HS-27A (cell line): ENCODE measurements at places on chromosomes 4 and X.

DNA sequence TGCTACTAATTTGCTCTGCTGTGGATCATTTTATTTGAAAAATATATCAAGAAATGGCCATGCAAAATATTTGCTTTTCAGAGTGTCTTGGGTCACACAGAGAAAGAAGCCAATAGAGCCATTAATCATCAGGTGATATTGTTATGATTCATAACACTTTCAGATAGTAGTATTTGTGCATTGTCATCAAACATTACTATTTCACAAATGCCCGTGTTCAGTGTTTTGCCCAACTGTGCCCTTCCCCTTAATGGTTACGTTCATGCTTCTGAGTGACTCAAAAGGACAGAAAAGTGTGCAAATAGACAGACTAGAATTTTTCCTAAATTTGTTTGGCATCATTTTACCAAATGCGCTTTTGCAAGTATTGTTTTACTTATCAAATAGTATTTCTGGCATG is 46.5 kb downstream of the PHOX2B start:
- DNase-seq, result no peak

- no peak for DNase-seq
Measured at GRCh38 chr4:107444-108429, 16.6 kb upstream of the ZNF718 start.

- DNase-seq, result no peak
Measured at GRCh38 chr4:152997288-152997687, 61.2 kb downstream of the FHDC1 start.

DNA sequence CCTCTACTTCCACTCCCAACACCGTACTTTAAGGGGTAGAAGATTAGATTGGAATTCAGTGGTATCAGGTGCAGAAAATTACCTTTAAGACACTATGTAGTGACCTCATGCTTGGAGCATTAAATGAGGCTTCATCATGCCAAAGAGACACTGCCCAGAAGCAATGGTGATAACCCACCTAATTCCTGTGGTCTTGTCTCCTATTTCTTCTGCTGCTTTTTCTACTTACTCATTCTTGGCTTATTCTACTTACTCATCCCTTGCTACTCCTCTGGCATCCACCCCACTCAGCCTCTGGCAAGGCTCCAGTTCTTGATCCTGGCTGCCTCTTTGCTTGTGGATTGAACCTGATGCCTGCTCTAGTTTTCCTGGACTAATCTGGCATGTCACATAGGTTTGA is 62.3 kb upstream of the ADAMTS3 start:
- peak; percentile 79 for DNase-seq

DNA sequence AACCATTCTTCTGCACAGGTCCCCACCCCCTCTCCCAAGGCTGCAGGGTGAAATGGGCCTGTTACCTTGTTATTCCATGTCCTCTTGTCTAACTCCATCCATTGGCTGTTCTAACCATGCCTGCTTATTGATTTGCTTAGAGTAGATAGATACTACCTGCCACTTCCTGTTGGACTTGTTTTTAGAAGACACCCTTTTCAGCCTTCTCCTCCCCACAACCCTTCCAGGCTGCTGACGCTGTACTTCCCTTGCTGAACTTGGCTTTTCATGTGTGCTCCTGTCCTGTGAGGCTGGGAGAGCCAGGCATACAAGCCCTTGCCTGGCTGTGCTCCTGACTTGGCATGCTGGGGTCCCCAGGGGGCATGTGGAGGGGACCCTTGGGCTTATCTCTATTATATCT is 81.9 kb downstream of the AASDH start:
- DNase-seq, result no peak

- DNase-seq, result no peak
Measured at GRCh38 chr4:16661813-16662212, 236.6 kb downstream of the LDB2 start.

GRCh38 chrX:85213792-85214530 is 29.6 kb downstream of the SATL1 start:
- no peak for DNase-seq

GRCh38 chr4:123987408-123987807 is 590.8 kb downstream of the SPRY1 start:
- DNase-seq, result no peak

GRCh38 chr4:55012363-55013230 is 112.8 kb downstream of the KDR start:
- no peak for DNase-seq

GRCh38 chrX:108275732-108276131 is 162.5 kb downstream of the COL4A6 start:
- no peak for DNase-seq

DNA sequence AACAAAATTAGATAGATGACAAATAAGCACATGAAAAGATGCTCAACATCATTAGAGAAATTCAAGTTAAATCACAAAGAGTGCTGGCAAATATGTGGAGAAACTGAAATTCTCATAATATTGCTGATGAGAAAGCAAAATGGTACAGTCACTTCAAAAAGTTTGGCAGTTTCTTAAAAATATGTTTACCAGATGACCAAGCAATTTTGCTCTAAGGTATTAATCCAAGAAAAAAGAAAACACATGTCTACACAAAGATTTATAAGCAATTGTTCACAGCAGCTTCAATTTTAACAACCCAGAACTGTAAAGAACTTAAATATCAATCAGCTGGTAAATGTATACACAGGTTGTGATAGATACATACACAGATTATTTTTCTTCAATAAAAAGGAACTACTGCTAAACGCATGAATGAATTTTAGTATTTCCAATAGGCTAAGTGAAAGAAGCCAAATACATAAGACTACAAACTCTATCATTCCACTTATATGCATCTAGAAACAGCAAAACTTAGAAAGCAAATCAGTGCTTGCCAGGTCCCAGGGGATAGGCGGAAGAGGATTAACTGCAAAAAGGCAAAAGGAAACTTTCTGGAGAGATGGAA is 11.7 kb downstream of the OTUD4 start:
- no peak for DNase-seq

DNA sequence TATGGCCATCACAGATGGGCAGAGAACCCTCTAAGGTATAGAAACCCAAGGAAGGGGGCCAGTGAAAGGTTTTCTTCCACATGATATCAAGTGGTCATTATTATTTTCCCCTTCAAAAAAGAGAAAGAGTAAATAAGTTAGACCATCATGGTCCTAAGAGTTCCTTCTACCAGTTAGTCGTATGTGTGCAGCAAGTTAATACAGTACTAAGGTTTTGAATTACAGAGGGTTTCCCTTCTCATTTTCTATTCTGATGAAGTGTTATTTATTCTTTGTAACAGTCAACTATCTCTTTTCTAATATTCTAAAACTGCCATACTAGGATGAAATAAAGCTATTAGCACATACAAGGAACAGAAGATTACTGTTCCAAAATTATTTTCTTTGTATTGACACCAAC is 94.4 kb downstream of the TMEM144 start:
- no peak for DNase-seq

DNA sequence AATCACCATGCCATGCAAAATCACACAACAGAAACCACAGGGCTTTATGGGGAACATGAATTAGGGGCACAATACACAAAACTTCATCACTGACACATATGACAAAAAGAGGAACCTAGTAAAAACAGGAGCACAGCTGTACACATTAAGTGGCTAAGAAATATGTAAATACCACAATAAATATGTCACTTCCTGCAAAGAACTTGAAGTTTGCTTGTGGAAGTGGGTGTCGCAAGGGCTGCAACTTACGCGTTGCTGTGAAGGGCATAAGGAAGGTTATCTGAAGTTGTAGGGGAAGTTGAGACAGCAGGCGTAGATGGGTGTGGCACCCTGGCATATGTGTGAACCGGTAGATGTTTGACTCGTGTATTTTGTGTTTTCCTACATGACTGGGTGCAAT is 42.4 kb downstream of the CLCN4 start:
- no peak for DNase-seq

DNA sequence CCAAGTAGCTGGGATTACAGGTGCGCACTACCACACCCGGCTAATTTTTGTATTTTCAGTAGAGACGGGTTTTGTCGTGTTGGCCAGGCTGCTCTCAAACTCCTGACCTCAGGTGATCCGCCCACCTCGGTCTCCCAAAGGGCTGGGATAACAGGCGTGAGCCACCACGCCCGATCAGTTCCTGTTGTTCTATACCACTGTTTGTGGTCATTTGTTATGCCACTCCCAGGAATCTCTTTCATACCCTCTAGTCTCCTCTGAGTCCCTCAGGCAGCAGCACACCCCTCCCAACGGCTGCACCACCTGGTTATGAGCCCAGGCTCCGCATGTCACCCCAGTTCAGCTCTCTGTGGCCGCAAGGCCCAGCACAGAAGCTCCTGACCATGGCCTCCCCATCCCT is 17.5 kb upstream of the CD99 start:
- no peak for DNase-seq

DNA sequence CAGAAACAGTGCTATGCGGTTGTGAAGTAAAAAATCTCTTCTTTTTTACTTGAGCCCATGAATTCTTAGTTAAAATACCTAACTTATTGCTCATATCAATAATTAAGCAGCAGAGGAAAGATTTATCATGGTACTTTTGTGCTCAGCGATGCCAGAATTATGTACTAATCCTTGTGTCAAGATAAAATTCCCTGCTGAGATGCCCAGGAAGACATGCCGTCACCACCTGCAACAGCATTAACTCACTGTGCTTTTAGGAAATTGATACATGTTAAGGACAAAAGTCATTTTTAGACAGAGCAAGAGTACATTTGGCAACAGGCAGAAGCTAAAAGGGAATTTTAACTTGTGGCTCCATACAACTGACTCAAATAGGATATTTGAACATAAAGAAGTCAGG is 138.9 kb downstream of the NPNT start:
- DNase-seq, result no peak

GRCh38 chr4:70197842-70198241 is 2.3 kb downstream of the ODAM start:
- no peak for DNase-seq

DNA sequence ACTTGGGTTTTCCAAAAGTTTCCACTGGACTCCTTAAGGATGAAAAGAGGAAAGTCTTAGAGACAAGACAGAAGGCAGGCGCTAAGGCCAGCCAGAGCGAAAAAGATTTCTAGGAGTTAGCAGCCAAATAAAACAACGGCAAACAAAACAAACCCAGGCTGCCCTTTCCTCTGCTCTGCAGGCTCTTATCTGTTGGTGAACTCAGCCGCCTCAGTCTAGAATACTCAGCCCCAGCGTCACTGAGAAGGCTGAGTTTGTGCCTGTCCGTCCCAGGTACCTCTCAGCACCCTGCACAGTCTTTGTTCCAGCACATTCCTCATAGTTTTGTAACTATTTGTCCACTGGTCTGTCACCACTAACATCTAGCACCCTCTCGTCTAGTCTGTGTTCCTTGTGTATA is 75.6 kb upstream of the FAM9C start:
- DNase-seq, result no peak

DNA sequence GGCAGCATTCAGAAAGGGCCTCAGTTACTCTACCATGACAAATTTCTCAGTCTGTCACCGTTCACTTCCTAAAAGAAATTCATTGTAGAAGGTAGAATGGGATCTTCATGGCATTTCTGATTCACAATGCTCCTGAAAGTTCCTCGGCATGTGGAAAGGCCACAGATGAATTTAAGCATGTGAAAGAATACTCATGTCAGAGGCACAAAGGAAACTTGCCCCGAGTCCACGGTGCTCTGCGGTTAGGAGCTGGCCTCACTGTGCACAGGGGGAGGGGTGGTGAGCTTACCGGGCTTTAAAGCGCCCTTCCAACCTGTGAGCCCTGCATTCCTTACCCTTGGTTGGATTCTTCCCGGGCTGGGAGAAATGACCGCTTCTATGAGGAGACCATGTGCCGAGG is 9.3 kb downstream of the TKTL1 start:
- DNase-seq, result no peak

GRCh38 chrX:118215346-118215745 is 98.7 kb upstream of the KLHL13 start:
- DNase-seq, result no peak

- peak; percentile 31 for DNase-seq
Measured at GRCh38 chr4:67288964-67289363, 256.3 kb downstream of the CENPC start.

GRCh38 chr4:15457406-15458201 is 12.1 kb upstream of the CC2D2A start:
- no peak for DNase-seq

- DNase-seq, result no peak
Measured at GRCh38 chrX:18887177-18887824, 96.6 kb downstream of the PHKA2 start.

- DNase-seq, result no peak
Measured at GRCh38 chr4:16820329-16820728, 78.1 kb downstream of the LDB2 start.

- no peak for DNase-seq
Measured at GRCh38 chrX:111352424-111352823, 59.6 kb downstream of the DCX start.

DNA sequence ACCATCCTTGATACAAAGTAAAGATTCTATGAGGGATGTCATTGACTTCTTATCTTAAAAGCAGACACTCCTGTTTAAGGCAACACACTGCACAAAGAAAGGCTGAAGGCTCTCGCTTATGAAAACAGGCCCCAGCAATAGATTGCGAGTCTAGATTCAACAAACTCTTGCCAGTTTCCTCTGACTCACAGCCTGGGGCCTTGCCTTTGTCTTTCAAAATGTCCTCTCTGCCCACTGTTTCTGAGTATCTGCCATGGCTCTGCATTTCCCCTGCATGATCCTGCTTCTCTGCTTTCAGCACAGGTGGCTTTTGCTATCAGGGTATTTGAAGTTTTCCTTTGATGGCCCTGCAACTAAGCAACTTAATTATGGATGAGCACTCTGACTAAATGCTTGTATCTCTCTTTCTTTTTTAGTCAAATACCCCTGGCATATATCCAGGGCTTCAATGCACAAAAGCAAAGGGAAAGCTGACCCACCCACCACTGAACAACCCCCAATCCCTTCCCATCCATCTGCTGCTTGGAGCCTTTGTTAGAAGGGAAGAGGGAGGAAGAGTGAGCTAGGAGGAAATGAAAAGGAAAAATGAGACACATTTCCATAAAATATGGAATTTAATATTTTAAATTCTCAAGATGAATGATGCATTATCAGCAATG is 32.2 kb downstream of the NDP start:
- DNase-seq, result no peak

GRCh38 chr4:98522636-98523395 is 135.6 kb downstream of the TSPAN5 start:
- peak; percentile 56 for DNase-seq

GRCh38 chrX:103780336-103781061 is 3.9 kb downstream of the PLP1 start:
- DNase-seq, result no peak

- no peak for DNase-seq
Measured at GRCh38 chrX:104641176-104641575, 75.2 kb downstream of the IL1RAPL2 start.

- no peak for DNase-seq
Measured at GRCh38 chr4:127134490-127134889, 498.3 kb upstream of the INTU start.

DNA sequence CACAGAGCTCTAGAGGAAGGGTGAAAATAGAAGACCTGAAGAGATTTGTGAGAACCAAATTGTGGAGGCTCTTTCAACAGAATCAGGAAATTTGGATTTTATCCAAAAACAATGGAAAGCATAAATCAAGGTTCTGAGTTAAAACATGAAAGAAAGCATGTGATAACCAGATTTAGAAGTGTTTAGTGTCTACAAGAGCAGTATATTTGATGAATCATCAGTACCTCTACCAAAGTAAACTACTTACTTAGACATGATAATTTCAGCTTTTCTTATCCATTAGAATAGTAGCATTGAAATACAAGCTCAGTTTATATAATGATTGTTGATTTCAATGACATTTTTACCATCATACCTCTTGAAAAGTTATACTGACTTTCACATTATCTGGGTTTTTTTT is 25.9 kb upstream of the INTU start:
- DNase-seq, result no peak
